ENCODE measurements at places on chromosomes 5 and 9.

- no peak for DNase-seq
Measured at GRCh38 chr9:13354733-13355132, 75.2 kb upstream of the MPDZ start.

- DNase-seq = no peak
Measured at GRCh38 chr9:132167192-132167591, 5.3 kb downstream of the NTNG2 start.

GRCh38 chr5:38060354-38060753 lies 198.0 kb upstream of the EGFLAM start:
- no peak for DNase-seq

DNA sequence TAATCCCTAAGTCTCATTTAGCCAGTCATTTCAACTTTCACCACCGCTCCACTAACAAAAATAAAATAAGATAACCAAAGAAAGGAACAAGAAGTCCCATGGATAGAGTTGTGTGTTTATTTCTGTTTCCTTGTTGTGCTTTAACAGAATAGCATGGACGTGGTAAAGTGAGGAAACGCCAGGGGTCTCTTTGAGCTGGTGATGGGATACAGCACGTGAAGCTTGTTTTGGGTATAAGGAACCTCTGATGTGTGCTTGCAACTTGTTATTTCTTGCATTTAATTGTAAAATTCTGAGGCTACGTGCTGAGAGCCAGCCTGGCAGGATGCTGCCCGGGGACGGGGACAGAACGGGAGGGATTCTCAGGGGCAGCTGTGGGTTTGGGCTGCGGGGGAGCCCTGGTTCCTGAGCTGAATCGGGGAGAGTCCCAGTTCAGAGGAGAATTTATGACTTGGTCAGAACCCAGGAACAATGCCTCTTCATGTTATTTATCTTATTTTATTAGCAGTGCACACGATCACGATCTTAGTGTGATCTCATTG lies 63.4 kb downstream of the ANKRD33B start:
- no peak for DNase-seq

DNA sequence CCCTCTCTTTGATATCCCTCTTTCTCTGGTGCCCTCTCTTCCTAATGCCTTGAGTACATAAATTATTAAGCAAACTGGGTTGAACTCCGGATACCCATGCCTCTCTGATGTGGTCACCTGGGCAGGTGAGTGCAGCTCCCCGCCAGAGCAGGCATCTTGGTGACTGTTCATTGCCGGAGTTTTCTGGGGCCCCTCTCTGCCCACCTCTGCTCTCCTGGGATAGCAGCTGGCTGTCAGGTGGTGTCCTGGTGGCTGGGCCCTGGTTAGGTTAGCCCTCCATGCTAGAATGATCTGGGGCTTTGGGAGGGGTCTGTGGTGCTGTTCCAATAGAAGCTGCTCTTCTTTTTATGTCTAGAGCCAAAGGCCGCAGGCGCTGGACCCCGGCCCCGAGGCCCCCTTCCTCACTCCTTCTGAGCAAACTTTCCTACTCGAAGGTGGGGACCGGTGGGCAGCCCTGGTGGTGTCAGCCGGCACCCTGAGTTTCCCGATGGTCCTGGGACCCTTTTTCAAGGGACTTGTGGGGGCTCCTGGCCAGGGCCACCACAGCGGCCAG lies 4.9 kb upstream of the SCGB3A1 start:
- no peak for DNase-seq

DNA sequence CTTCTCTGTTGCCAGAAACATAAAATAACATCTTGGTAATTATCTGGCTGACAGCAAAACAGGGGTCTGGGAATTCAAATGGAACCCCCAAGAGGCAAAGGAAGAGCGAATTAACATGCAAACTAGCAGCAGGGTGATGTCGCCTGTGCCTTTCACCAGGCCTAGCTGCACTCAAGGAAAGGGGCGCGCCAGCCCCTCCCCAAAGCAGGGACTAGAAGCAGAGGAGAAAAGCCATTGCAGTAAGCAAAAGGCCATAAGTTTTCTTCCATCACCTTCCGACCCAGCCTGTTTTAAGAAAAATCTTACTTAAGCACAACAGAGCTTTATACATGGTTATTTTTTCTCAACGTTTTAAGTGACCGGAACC lies 539 bp downstream of the POC5 start:
- DNase-seq = no peak

GRCh38 chr5:114255260-114255659 lies 106.6 kb upstream of the KCNN2 start:
- no peak for DNase-seq

GRCh38 chr9:32419921-32420320 lies 35.5 kb downstream of the ACO1 start:
- DNase-seq = no peak

- no peak for DNase-seq
Measured at GRCh38 chr9:104905153-104905901, 22.6 kb downstream of the ABCA1 start.
